ENCODE measurements at places on chromosomes 13 and 19.

DNA sequence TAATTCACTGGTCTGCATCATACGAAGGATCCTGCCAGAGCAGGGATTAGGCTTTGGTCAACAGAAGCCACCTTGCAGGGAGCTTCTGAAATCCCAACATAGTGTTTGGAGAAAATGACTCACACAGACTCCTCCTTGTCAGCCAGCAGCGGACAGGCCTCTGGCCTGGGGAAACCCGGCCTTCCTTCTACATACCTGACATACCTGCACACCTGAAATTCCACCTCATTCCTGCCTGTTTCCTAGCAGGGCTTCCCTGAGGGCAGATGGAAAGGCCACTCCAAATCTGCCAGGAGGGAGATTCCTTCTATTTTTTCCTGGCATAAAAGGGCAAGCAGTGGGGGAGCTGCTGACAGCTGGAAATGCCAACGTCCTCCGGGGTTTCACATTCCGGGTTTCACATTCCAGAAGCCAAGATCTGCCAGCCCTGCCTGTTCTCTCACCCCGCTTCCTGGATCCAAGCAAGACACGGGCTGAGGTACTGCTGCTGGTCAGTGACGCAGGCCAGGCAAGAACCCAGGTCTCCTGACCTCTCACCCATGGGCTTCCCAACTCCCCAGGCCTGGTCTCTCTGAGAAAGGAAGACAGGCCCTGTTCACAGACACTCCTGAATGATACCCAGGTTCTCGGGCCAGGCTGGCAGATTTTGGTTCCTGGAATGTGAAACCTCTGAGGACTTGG, 18.2 kb upstream of the IGFL1 start:
- no peak for DNase-seq

- no peak for DNase-seq
Measured at GRCh38 chr19:53357821-53358581, 7.5 kb upstream of the ZNF525 start.

- peak; percentile 9 for DNase-seq
Measured at GRCh38 chr13:83829810-83830209, 52.5 kb downstream of the SLITRK1 start.

DNA sequence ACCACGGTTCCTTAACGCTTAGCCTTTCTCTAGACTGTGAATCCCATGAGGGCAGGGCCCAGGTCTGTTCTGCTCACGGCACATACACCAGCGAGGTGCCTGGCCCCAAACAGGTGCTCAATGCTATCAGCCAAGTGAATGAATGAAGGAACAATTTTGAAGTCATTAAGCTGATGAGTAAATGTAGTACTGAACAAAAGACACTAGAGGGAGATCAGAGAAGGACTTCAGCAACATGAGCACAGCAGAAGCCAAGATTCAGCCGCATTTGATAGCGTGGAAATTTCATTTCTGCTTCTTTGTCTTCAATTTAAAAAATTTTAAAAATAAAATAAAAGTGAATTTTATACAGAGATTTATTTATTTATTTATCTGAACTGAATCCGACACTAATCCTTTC, 20.1 kb upstream of the MYO16 start:
- DNase-seq: peak; percentile 14

DNA sequence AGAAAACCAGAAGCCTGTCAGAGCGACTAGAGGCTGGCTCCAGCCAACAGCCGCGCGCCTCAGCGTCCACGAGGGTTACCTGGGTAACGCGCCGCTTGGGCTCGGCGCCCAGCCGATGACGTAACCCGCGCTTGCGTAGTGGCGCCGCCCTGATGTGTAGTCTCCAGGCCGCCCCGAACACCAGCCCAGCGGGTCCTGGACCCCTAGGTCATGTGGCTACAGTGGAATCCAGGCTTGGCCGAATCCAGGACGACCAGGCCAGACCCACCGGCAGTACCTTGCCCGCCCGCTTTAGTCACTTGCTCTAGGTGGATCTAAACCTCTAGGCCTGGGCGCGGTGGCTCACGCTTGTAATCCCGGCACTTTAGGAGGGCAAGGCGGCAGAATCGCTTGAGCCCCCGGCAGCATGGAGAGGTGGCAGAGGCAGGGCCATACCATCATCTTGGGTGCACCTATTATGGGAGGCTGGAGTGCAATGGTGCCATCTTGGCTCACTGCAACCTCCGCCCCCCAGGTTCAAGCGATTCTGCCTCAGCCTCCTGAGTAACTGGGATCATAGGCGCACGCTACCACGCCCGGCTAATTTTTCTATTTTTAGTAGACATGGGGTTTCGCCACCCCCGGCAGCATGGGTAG, 7.2 kb upstream of the ZNF606 start:
- peak; percentile 39 for DNase-seq

DNA sequence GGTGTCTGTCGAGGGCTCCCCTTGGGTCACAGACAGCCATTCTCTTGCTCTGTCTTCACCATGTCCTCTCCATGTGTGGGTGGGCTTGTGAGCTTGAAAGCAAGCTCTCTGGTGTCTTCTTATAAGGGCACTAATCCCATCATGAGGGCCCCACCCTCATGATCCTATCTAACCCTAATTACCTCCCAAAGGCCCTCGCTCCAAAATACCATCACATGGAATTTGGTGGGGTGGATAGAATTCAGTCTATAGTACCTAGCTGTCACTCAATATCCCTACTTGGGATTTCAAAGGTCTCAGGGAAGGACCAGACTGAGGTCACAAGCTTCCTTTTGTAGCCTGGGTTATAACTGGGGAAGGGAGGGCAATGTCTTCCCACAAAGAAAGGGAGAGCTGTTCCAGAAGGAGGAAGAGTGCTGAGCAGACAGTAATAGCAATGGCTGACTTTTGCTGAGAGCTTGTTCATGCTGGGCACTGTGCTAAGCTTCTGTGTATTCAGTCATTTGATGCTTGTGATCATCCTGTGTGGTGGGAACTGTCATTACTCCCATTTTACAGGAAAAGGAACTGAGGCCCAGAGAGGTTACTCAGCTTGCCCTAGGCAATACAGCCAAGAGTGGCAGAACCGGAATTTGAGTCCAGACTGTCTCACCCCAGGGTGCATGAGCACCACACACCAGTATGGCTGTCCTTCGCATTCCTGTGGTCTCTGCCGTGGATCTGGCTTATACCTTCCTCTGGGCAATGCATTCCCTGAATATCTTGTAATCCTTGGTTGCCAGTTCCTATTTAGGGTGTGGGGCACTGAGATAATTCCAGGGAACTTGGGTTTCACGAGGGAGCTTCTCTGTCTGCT, 8.2 kb downstream of the FXYD5 start:
- DNase-seq: no peak

DNA sequence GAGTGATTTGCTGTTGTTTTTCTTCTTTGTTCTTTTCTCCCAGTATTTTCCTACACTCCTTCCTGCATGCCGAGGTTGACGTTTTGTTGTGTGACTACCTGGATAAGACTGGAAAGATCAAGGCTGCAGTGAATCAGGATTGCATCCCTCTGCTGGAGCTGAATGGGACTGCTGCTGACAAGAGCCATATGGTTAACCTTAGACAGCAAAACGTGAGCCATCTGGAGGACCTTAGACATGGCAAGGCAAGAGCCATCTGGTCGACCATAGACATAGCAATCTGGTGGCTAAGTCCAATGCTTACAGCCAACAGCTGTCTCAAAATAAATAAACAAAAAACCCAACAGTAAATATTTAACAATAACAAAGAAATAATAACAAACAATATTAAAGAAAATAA, 42.6 kb upstream of the ZNF91 start:
- no peak for DNase-seq

- DNase-seq: no peak
Measured at GRCh38 chr13:99577934-99578917, 77.0 kb downstream of the TM9SF2 start.

GRCh38 chr13:47646298-47646697, 354.8 kb downstream of the SUCLA2 start:
- DNase-seq: no peak

DNA sequence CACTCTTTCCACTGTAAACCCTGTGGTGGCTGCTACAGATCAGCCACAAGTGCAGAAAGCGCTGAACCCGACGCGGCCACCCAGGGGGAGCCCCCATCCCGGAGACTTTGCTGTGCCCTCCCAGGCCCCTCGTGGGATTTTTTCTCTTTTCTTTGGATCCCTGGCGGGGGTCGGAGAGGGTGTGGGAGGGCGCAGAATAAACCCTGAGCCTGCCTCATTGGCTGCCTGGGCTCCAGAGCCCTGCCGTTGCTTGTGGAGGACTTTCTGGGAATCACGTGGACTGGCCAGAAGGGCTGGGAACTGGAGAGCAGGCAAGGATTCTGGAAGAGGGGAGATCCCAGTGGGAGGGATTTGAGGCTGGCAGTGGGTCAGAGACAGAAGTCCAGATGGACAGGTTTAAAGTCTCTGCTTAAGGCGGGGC, 24.9 kb downstream of the GADD45B start:
- no peak for DNase-seq

- DNase-seq: no peak
Measured at GRCh38 chr13:112028481-112028880, 38.5 kb upstream of the SOX1 start.

GRCh38 chr13:107124129-107124718, 556.3 kb upstream of the ARGLU1 start:
- no peak for DNase-seq

Measured in forelimb muscle (tissue), 1 donor.